ENCODE measurements at places on chromosomes 7 and 10.

DNA sequence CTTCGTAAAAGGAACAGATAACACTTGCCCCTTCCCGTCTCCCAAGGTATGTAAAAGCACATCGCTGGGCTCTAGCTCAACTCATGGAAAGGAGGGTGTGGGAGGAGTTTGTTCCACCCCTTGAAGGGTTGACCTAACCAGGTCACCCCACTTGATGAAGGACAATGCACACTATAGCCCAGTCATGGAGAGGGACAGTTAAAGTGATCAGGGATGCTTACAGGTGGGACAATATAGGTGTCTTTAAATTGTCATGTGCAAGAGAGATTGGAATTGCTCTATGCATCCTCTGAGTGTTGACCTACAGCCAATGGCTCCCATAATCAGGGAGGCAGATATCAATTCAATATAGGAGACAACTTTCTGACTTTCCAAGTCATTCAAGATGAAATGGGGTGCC is 448.2 kb downstream of the GRID1 start:
- no peak for DNase-seq

- no peak for DNase-seq
These were observed 33.6 kb downstream of the JMJD1C start for GRCh38 chr10:63431962-63432797.

- no peak for DNase-seq
These were observed 52.1 kb downstream of the GNAI1 start for GRCh38 chr7:80186721-80187120.

DNA sequence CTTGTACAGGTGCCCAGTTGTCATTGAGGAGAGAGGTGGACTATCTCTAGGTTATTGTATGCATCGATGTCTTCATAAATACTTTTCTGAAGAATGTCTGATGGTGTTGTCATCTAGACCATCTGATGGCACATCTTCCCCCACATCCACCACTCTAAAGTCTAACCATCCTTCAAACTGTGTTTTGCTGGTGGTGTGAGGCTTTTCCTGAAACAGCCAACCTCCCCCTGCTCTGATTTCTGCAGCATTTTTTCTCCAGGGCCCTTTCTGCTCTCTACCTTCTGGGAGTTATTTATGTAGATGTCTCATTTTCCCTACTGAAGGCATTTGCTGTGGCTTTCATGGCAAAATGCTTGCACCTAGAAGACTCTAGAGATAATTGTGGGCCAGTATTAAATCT is 1.5 kb downstream of the PLCE1 start:
- no peak for DNase-seq

GRCh38 chr7:2093215-2093842 is 139.4 kb downstream of the MAD1L1 start:
- DNase-seq: no peak

DNA sequence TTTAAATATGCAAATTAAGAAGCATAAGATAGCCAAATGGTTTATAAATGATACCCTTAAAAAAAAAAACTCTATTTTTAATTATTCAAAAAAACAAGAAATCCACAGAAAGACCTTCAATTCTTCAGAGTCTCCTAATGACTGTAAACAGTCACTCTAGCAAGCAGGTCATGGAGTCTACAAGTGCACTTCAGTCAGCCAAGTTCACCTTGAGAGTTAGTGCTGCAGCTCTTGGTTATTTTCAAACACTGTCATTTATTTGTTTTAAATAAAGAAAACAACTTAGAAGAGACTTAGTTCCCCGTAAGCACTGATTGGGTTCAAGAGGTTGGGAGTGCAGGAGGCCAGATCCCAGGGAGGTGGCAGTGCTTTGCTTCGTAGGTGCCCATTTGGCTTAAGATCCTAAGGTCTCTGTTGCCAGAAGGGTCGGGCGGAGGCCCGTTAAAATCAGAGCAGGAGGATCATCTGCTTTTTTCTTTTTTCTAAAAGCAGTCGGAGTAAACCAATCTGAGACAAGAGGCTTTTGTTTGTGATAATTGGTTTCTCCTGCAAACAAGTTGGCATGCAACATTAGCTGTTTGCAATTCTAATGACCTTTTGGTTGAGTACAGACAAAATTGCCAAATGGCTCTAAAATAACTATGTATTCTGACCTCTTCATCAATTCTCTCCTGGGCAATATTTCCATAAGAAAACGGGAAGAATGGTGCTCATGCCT is 86.4 kb upstream of the ELMO1 start:
- DNase-seq: no peak

GRCh38 chr7:139683137-139683921 is 94.5 kb downstream of the HIPK2 start:
- no peak for DNase-seq

GRCh38 chr10:108544500-108545120 is 1378.7 kb downstream of the XPNPEP1 start:
- no peak for DNase-seq

GRCh38 chr7:123724817-123725253 is 24.0 kb downstream of the WASL start:
- DNase-seq: no peak

- DNase-seq: no peak
These were observed 276.8 kb upstream of the PFKP start for GRCh38 chr10:2790396-2791188.

DNA sequence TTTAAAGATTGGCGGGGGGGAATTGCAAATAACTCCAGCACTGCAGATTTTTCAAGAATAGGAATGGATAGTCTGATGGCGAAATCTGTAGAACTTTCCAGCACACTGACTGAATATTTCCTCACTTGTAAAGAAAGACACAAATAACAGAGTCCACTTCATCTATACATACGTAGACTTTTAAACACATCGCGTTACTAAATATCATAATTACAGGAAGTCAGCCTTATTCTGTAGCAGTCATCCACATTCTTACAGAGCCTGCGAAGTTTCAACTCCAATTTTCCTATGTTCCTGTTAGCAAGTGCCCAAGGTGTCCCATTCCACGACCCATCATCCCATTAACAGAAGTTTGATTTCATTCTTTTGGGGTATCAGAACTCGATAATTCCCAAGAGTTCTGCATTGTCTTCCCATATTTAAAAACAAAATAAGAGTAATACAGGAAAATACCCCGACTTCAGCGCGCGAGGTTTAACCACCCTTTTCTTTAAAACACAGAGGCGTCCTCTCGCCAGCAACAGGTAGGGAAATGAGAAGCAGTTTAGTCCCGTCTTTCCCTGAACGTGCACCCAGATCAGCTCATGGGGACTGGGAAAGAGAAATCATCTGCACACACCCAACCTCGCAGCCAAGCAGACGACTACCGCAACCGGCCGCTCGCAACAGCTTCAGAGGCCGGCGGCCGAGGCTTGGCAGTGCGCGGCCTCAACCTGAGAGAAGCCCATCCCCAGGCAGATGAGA is 880 bp downstream of the HERC4 start:
- no peak for DNase-seq

DNA sequence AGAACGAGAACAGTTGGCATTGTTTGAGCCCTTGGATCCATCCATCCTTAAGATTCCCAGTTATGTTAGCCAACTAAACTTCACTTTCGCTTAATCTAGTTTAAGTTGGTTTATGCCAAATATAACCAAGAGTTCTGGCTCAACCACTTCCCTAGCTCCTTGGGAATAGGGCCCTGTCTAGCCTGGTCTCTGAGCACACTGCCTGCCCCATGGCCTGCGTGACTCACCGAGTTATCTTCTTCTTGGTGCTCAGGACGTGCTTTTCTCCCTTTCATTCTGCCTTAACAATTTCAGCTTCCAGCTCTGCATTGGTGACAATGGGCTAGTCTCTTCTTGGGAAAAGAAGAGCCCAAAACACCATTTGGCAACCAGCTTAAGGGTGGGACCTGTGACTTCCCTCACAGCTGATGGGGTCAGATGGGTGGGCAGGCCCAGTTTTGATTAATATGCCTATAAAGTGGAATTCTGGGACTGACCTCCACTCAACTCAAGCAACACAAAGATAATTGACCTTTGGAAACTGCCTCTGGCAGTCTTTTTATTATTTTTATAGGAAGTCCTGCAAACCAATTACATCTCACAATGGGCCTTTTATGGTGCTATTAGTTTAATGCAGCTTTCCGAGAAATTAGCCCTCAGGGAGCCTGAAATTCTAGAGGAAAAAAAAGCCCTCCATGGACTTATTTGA is 126.4 kb downstream of the CFAP58 start:
- no peak for DNase-seq

DNA sequence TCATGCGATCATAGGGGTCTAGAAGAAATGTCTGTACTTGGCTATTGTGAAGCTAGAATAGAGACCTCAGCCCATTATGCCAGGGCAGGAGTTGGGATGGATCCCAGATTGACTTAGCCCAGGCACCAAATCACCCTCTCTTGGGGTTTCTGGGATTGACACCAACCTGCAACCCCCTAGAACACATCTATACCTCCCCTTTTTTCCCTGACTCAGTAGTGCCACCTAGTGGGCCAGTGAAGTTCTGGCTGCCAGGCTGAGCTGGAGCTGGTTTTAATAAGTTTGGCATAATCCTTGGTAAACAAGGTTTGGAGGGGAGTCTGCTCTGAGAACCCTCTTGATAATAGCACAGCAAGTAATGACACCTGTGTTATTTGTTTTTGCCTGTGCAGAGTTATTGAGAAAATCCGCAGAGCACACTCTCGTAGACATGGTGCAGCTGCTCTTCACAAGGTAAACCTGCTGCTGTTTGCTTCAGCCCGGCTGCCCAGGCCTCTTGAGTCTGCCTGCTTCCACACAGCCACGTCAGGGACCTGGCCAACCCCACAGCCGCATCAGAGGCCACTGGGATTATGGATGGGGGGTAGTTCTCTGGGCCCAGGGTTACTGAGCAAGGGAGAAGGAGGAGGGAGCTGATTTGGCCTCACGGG is 43.3 kb upstream of the NFKB2 start:
- no peak for DNase-seq

DNA sequence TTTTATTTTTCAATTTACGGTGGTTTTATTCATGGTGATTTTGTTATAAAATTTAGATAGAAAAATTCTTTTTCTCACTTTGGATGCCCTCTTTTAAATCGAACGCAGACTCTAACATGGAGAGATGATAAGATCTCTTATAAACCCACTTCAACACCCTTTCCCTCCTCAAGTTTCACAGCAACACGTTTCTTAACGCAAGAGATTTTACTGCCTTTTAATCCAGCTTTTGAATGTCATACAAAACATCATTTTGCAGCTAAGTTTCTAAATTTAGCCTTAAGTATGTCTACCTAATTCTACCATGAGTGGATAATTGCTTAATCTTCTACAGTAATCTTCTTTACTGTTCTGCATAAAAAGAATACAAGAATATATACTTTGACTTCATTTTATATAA is 70.0 kb downstream of the SEMA3C start:
- DNase-seq: no peak

GRCh38 chr10:80945264-80945880 is 407.7 kb downstream of the SH2D4B start:
- DNase-seq: no peak

GRCh38 chr10:78594559-78595268 is 474.1 kb upstream of the ZMIZ1 start:
- no peak for DNase-seq

GRCh38 chr7:73669288-73669701 is 1.7 kb downstream of the VPS37D start:
- no peak for DNase-seq

DNA sequence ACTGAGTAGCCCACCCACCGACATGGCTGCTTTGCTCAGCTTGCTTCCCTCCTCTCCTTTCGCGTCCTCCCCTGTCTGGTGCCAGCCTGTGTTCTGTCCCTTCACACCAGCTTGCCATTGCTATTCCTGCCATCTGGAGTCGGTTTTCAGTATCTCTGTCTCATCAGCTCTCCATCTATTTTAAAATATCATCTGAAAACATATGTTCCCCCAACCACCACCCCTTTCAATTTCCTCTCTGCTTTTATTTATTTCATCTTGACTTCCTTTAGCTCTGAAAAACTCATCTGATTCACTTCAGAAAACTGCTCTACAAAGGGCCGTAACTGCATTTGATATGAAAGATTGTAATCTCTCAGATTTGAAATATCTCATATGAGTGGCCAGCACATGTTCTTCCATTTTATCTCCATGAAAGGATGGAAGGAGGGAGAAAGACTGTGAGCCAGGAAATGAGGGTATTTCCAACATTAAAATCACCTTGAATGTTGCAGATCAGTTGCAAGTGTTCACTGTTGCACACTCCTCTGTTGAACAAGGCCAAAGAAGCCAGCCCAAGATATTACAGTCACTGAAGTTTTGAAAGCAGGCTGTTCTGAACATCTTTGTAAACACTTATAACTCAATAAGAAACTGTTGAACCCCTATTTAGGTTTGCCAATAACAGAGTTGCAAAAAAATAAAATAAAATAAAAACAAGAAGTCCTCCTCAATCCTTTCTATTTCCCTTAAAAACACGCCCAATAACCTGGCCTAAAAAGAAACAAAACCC is 202.4 kb upstream of the NEBL start:
- DNase-seq: no peak

DNA sequence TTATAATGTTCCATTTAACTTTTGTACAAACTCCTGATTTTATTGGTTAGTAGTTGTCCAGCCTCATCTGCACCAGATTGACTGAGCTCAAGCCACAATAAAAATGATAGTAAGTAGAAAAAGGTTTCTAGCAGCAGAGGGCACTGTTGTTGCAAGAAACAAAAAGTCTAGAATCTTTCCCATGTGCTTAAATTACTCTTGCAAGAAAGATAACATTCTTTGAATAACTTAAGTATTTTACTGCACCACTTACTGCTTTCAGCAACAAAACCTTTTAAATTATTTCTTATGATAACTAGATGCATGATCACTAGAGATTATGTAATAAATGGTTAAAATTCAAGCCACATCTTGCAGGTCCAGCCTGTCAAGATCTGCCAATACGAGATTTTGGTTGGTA is 27.0 kb downstream of the LMOD2 start:
- DNase-seq: no peak
